ENCODE measurements at places on chromosomes 7 and 10.

DNA sequence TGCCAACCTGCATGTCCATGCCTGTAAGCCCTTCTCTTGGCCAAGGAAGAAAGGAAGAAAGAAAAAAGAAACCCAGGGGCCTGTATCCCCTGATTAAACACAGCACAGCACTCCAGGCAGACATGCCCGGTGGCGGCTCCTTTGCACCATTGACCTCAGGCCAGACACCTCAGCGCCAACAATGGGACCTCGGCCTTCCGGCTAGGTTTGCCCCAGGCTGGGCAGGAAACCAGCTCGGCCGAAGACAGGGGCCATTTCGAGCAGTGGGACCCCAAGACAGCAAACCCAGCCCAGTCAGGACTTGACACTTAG is 2.8 kb downstream of the HOXA10 start:
- no peak for DNase-seq

GRCh38 chr7:128145191-128145590 is 95.9 kb upstream of the LEP start:
- DNase-seq = no peak

DNA sequence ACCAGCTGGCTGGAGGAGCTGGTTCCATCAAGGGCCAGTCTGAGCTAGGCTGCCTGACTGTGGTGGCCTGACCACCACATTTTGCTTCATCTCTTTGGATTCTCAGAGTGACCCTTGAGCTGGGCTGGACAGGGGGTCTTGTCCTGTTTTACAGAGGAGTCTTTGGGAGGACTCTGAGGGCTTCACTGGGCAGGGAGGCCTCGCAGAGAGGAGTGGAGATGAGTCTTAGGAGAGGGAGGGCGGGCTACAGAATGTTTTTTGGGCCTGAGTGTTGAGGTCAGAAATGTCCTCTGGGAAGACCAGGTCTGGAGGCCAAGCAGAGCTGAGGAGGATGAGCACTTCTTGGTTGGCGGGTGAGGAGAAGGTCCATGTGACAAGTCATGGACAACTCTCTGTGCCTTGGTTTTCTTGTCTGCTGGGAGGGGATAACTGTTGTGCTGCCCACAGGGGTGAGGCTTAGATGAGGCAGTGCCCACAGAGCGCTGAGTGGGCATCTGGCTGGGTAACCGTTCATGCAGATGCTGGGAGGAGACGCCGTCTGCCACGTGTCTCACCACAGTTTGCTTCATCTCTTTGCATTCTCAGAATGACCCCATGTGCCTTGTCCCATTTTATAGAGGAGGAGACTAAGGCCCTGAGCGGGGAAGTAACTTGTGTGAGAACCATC is 9.4 kb downstream of the TSPAN15 start:
- no peak for DNase-seq

GRCh38 chr7:21944616-21945453 is 864 bp downstream of the CDCA7L start:
- peak; percentile 61 for DNase-seq

DNA sequence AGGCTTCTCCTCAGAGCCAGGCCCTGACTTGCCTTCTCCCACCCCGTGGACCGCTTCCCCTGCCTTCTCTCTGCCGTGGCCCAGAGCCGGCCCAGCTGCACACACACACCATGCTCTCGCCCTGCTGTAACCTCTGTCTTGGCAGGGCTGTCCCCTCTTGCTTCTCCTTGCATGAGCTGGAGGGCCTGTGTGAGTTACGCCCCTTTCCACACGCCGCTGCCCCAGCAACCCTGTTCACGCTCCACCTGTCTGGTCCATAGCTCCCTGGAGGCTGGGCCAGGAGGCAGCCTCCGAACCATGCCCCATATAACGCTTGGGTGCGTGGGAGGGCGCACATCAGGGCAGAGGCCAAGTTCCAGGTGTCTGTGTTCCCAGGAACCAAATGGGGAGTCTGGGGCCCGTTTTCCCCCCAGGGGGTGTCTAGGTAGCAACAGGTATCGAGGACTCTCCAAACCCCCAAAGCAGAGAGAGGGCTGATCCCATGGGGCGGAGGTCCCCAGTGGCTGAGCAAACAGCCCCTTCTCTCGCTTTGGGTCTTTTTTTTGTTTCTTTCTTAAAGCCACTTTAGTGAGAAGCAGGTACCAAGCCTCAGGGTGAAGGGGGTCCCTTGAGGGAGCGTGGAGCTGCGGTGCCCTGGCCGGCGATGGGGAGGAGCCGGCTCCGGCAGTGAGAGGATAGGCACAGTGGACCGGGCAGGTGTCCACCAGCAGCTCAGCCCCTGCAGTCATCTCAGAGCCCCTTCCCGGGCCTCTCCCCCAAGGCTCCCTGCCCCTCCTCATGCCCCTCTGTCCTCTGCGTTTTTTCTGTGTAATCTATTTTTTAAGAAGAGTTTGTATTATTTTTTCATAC is 38.0 kb downstream of the LIMK1 start:
- DNase-seq = peak; percentile 58

- DNase-seq = no peak
These were observed 48.0 kb downstream of the MALSU1 start for GRCh38 chr7:23347033-23347681.

- DNase-seq = no peak
These were observed 127.7 kb downstream of the SRI start for GRCh38 chr7:88091988-88092675.

Data from germinal center (tissue), 1 donor.